ENCODE measurements at places on chromosomes 2 and 18.

DNA sequence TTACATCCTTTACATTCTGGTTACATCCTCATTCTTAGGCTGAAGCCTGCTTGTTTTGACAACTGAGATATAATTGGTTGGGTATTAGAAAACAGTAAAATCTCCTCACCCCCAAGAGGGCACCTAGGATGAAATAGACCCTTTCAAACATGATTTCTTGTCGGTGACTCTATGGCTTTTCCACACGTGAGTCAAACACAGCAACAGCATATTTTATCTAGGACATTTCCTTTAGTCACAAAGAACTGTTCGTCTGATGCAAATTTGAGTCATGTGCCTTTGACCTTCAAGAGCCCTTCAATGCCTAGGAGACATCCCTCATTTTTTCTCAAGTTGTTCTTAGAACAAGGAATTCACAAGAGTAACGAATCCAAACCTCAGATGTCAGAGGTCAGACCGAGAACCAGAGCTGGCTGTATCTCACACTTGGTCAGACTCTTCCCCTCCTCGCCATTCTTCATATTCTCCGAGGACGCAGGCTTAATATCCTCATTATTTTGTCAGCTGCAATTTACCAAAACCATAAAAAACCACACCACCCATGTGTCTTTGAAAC is 60.5 kb upstream of the ALKAL2 start:
- no peak for DNase-seq

DNA sequence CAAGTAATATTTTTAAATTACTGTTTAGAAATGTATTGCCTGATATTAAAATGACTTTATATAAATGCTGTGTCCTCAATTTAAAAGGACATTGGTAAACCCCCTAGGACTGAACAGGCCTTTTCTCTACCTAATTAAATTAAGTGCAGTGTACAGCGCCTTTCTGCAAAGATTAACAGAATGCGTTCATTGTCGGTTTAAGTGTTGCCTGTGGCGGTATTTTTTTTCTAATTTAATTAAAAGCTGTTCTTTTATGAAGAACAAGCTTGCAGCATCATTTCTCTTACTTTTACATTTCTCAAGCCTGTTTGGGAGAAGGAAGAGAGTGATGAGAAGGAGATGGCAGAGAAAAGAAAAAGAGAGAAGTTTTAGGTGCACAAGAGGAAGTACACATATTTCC is 344.9 kb downstream of the CPS1 start:
- no peak for DNase-seq

DNA sequence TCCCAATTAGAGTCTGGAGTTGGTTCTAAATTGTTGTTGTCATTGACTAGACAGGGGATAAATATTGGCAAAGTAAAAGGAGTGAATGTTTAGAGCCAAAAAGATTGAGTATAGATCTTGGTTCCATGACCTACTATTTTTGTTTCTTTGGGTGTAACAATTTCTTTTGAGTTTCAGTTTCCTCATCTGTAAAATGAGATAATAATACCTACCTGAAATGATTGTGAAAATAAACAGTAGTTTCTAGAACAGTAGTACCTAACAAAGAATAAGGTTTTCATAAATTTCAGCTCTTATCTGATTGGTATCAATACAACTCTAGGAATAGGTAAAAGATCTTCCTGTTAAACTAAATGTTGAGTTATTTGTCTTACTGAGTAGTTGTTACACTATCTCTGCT is 56.8 kb downstream of the PMS1 start:
- DNase-seq: no peak

- DNase-seq: peak; percentile 72
Measured at GRCh38 chr2:1972422-1972821, 228.1 kb upstream of the PXDN start.

DNA sequence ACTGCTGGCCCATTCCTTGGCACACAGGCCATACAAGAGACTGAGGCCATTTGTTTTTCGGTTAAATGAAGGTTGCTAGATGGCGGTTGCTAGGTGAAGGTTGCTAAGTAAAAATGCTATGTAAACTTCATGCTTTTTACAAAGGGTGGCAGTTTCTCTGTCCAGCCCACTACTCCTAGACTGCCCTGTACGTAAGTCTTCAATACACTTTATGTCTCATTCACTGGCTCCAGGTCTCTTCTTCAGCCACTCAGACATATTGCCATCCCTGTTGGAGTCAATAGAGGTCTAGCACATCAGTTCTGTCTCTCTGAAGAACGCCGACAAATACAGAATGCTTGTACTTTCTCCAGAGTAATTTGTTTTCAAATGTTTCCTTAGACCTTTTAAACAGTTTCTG is 370.9 kb upstream of the RND3 start:
- no peak for DNase-seq

DNA sequence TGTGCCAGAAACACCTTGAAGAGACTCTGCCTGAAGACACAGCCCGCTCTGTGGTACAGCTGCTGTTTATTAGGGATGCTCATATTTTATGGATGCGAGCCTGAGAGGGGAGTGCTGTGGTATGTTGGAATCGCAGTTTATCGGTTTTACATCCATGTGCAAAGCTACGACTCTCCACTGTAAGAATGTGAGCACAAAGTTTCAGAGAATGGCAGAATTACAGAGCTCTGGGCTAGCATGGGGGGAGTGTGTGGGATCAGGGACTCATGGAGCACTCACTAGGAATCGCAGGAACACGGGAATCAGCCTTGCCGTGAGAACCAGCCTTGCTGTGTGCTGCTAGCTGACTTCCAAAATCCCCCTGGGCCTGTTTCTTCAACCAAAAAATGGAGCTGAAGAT is 199.9 kb downstream of the RNF144A start:
- no peak for DNase-seq

GRCh38 chr2:64325477-64325851 is 128.5 kb upstream of the LGALSL start:
- DNase-seq: no peak

DNA sequence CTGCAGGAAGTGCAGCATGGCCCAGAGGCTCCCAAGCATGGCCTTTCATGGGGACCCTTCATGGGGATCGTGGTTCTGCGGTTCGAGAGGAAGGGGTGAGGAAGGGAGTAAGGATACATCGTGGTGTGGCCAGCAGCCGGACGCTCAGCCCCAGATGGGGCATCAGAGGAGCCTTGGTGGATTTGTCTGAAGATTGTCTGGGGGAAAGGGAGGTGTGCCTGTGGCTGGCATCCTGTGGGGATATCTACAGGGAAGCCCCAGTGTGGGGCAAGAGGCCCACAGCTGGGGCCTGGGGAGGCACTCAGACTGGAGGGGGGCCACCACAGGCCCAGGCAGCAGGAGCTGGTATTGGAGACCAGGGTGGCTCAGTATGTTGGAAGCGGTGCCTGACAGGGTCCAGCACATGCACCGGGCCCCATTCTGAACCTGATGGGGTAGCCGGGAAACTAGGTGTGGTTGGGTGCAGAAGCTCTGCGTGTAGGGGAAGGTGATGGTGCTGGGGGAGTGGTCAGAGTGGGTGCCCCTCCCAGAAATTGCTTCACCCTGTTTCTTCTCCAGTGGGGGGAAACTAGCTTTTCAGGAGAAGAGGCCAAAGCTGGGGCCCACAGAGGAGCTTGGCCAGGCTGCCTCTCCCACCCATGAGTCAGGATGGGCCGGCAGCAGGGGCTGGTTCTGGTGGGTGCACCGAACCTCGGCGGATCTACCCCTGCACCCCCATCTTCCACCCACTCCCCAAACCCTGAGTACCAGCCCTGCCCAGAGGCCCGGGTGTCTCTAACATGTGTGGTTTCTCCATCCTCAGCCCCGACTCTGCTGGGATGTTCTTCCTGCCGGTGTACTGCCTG is 274.4 kb upstream of the HDAC4 start:
- no peak for DNase-seq

- no peak for DNase-seq
Measured at GRCh38 chr2:63589148-63589958, 590 bp downstream of the MDH1 start.

- no peak for DNase-seq
Measured at GRCh38 chr18:46767217-46767616, 10.4 kb upstream of the ST8SIA5 start.
